ENCODE measurements at places on chromosomes 5 and 9.

DNA sequence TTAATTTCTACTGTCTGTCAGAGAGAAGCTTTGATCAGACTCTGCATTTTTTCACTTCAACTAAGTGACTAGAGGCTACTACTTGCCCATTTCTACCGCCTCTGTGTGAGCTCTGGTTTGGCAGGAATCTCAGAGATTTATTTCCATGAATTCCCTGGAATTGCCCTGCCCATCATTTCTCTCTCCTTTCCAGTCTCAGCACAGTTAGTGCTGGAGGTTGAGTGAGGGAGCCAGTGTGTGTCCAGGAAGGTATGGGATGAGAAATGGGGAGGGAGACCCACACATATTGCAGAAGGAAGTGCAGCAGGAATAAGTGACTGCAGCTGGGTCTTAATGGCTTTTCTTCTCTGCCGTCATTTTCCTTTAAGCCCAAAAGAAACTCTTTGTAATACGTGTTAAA, 443.1 kb upstream of the ZNF462 start:
- no peak for DNase-seq

- DNase-seq, result no peak
Measured at GRCh38 chr9:128224877-128225276, 21.7 kb downstream of the DNM1 start.

DNA sequence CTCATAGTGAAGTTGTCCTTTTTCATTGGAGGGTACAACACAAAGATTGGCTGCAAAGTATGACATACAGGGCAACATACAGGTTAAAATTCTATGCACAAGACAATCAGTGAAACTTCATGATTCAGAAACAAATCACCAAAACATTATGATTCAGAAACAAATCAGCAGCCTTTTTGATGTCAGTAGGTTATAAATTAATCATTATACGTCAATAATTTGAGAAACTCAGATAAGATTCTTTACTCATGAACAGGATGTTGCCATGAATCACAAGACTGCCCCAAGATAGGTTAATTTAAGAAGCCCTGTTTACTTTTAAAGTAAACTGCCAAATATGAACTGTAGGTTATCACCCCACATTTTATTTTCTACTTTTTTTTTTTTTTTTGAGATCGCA, 62.2 kb upstream of the IL33 start:
- no peak for DNase-seq

DNA sequence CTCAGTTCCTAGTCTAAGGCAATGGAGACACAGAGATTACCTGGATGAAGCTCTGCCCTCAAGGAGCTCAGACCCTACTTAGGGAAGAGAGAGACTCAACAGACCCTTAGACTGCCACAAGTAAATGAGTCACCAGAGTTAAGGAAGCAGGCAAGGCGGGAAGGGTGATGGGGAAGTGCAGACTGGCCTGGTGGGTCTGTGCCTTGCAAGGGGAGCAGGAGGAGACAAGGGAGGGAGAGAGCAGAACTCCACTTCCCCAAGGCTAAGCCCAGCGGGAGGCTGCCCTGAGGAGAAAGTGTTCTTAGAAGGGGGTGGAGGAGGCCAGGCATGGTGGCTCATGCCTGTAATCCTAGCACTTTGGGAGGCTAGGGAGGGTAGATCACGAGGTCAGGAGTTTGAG, 83.7 kb downstream of the HRH2 start:
- DNase-seq, result no peak

DNA sequence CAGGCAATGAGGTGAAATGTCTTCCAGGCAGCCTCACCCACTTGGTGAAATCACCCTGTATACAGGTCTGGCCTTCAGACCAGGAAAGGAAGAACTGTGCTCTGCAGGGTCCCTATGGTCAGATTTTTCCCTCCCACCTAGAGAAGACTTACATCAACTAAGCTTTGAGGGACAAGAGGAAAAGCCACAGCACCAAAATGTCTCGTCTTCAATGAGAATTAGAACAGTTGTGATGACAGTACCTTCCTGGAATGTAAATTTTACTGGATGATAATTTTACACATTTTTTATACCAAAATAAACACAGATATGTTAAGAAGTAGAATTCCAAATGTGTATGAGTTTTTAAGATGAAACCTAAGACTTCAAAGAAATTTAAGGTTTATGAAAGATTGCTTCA, 283.9 kb downstream of the SPOCK1 start:
- no peak for DNase-seq

- no peak for DNase-seq
Measured at GRCh38 chr5:86623785-86624483, 6.2 kb downstream of the COX7C start.

GRCh38 chr9:136898483-136899100, 12.3 kb downstream of the TRAF2 start:
- no peak for DNase-seq

GRCh38 chr5:57482671-57483106, at the start of gene ACTBL2:
TSS of gene ACTBL2 (minus strand) at chr5:57482811. CDS start at chr5:57482707, 104 bp downstream.
- DNase-seq, result no peak

GRCh38 chr9:24765025-24765756, 219.5 kb upstream of the IZUMO3 start:
- DNase-seq, result no peak

GRCh38 chr5:85896514-85896913, 721.2 kb upstream of the COX7C start:
- no peak for DNase-seq

DNA sequence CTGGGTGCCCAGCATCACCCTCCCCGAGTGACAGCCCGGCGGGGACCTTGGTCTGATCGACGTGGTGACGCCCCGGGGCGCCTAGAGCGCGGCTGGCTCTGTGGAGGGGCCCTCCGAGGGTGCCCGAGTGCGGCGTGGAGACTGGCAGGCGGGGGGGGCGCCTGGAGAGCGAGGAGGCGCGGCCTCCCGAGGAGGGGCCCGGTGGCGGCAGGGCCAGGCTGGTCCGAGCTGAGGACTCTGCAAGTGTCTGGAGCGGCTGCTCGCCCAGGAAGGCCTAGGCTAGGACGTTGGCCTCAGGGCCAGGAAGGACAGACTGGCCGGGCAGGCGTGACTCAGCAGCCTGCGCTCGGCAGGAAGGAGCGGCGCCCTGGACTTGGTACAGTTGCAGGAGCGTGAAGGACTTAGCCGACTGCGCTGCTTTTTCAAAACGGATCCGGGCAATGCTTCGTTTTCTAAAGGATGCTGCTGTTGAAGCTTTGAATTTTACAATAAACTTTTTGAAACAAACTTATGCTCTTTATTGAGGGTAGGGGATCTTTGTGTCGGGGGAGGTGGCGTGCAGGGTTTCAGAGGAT, 1.3 kb downstream of the GADD45G start:
- no peak for DNase-seq

DNA sequence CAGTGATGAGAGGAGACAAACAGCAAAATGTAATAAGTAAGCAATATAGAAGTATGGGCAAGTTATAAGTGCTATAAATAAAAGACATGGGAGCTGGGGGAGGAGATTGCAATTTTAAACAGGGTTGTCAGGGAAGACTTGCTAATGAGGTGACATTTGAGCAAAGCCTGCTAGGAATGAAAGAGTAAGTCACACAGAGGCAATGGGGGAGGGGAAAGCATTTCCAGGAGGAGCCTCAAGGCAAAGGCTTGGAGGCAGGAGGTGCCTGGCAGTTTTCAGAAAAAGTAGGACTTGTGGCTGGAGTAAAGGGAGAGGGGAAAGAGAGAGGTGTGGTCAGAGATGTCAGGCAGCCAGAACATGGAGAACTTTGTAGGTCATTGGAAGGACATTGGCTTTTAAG, 124.4 kb upstream of the NMUR2 start:
- no peak for DNase-seq

DNA sequence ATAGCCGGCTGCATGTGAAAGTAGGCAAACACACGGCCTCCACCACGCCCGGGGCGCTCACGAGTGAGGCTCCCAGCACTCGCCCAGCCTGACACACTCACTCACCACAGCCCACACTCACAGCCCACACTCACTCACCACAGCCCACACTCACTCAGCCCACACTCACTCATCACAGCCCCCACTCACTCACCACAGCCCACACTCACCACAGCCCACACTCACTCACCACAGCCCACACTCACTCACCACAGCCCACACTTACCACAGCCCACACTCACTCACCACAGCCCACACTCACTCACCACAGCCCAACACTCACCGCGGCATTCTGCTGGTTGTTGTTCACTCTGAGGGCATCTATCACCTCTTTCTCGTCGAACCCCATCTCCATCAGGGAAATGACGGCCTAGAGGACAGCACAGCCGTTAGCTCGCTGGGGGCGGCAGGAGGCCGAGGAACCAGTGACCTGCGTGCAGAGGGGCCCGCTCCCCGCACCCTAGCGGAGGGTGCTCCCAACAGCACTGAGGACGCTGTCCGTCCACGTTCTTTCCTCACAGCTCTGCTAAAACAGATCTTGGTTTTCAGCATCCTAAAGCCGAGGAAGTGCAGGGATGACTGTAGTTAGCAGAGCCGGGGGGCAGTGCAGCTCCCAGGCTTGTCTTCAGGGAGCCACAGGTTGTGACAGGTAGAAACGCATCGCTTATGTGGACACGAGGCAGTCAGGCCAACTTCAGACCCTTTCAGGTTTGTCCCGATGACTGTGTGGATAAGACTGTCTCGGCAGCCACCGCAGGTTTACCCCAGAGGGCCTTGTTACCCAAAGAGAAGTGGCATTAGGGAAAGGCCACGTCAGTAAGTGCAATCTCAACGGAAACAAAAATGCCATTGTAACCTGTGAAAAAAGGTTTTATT, 21.6 kb downstream of the UBAC1 start:
- no peak for DNase-seq

DNA sequence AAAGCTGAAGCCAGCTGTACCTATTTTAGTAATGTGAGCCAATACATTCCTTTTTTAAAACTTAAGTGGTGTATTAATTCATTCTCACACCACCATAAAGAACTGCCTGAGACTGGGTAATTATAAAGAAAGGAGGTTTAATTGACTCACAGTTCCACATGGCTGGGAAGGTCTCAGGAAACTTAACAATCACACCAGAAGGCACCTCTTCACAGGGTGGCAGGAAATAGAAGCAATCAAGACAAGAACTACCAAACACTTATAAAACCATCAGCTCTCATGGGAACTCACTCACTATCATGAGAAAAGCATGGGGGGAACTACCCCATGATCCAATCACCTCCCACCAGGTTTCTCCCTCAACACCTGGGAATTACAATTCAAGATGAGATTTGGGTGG, 21.0 kb downstream of the ESM1 start:
- DNase-seq, result no peak

DNA sequence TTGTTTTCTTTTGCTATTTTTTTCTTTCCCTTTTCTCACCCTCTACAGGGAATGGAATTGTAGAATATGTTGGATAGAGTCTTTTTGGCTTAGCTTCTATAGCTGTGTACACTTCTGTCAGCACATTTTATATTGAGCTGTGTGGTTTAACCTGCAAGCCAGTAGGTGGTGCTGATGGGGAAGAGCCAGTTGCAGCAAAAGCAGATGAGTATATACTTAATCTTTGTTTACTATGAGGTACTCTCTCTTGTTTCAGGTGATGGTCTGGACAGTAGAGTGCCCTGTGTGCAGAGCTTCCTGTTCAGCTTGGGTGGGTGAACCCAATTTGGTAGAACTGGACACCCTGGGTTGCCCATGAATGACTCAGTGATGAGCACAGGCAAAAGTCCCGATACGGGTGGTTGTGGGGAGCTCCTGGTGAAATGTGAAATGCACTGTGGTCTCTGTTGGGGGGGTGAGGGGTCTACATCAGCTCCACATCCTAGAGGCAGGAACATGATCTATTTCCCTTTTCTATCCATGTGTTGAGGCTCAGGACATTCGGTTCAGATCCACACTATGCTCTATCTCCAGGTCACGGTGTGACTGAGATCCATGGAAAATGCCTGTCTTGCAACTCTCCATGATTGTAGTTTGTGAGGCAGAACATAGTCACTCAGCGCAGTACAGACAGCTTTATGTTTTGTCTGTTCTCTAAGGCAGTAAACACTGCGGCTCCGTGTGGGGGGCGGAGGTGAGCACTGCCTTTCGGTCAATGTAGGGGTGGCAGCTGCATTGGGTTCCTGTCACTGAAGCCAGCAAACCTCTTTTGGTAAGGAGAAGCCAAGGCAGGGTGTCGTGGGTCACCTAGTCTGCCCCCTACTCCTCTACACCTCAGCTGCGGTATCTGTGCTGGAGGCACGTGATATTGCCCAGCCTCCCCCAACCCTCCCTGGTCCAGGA, 353.2 kb downstream of the PRR16 start:
- DNase-seq, result no peak

GRCh38 chr5:39426746-39427105, 1.9 kb upstream of the DAB2 start:
- no peak for DNase-seq

GRCh38 chr5:172162323-172162986, 25.6 kb downstream of the STK10 start:
- no peak for DNase-seq

GRCh38 chr9:114995681-114996221, 65.4 kb upstream of the TNFSF8 start:
- no peak for DNase-seq

DNA sequence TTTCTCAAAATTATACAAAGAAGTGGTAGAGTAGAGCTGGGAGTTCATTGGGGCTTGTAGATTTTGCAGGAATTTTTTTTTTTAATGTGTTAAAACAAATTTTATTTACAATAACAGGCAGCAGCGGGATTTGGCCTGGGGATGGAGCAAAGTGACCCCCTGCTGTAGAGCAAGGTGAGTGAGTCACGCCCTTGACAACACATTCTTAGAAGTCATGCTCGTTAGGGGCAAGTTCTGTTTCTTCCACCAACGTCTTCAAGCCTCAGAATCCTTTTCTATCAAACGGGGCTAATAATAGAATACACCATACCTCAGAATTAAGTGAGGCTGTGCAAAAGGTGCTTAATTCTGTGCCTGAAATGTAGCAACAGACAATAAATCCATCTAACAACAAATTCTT, 1.1 kb upstream of the ANKDD1B start:
- DNase-seq, result no peak

GRCh38 chr5:122849771-122850170, 4.4 kb downstream of the SNX24 start:
- no peak for DNase-seq

DNA sequence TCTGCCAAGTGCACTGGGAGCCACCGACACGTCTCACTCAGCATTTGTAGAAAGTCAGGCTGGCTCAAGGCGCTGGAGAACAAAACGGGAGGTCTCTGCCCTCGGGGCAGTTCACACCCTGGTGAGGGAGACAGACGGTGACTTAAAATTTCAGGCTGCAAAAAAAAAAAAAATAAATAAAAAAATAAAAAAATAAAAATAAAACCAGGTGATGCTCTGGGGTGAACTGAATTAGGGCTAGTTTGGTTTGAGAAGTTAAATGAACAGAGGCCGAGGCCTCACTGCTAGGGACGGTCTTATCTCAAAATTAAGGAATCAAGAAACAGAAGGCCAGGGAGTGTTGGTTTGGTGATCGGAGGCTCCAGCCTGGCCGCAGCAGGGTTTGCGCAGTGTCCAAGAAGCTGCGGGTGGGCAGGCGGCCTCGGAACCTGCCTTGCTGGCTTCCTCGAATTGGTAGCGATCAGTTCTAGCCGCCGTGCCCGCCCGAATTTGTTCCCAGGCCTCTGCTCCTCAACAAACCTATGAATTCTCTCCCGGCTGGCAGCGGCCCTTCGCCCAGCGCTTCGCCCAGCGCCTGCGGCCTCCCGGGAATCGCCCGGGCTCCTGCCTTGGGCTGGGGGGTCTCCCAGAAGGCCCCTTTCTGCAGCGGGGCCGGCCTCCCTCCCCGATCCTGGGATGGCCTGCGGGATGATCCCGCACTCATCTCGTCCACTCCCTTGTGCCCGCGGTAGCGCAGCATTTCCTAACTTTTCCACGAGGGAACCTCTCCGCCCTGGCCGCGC, 1.5 kb downstream of the NKX2-5 start:
- no peak for DNase-seq
